ENCODE measurements at places on chromosomes 7 and 10. TPM values are rescaled to one million over a fixed set of nuclear protein-coding genes. Genes with fewer than 3 reads are reported as not detected.

DNA sequence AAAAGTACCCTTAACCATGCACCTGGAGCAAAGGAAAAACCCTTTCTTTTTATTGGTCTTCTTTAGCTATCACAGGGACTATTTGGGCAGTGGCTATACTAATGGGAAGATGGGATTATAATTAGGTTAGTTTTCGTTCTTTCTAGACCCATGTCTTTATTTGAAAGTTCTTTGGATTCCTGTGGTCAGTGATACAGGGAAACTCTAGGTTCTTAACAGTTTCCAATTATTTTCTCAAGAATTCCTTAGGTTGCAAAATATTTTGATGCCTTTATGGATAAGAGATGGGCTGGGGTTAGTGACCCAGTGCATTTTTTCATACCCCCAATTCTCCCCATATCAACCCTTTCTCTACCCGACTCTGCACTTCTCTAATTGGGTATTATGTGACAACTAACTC is 49.0 kb downstream of the ADD3 start:
- no peak for DNase-seq

DNA sequence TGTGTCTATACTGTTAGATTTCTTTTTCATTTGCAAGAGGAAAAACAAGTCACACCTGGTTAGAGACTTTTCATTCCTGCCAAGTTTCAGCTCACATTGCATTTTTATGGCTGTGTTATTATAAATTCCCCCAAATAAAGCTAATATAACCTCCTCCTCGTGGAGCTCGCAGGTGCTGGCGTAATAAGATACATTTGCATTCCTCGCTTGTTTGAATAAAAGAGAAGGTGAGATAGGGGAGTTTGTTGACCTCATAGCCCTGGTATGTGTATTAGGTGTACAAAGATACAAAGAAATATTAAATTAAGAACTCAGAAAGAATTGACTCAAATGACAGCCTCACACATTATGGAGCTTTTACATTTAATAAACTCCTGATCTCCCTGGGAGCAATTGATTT is 257.7 kb upstream of the SP8 start:
- DNase-seq: peak; percentile 56

- no peak for DNase-seq
These were observed 259.7 kb downstream of the PAXIP1 start for GRCh38 chr7:154743206-154743605.

GRCh38 chr10:112977426-112977898 is 27.4 kb downstream of the TCF7L2 start:
- DNase-seq: no peak

GRCh38 chr10:121339114-121339513 is 259.1 kb downstream of the FGFR2 start:
- DNase-seq: no peak

- DNase-seq: peak; percentile 21
These were observed 129.2 kb upstream of the NRBF2 start for GRCh38 chr10:63003816-63004453.

- no peak for DNase-seq
These were observed 268.5 kb upstream of the NPSR1 start for GRCh38 chr7:34389332-34390078.

DNA sequence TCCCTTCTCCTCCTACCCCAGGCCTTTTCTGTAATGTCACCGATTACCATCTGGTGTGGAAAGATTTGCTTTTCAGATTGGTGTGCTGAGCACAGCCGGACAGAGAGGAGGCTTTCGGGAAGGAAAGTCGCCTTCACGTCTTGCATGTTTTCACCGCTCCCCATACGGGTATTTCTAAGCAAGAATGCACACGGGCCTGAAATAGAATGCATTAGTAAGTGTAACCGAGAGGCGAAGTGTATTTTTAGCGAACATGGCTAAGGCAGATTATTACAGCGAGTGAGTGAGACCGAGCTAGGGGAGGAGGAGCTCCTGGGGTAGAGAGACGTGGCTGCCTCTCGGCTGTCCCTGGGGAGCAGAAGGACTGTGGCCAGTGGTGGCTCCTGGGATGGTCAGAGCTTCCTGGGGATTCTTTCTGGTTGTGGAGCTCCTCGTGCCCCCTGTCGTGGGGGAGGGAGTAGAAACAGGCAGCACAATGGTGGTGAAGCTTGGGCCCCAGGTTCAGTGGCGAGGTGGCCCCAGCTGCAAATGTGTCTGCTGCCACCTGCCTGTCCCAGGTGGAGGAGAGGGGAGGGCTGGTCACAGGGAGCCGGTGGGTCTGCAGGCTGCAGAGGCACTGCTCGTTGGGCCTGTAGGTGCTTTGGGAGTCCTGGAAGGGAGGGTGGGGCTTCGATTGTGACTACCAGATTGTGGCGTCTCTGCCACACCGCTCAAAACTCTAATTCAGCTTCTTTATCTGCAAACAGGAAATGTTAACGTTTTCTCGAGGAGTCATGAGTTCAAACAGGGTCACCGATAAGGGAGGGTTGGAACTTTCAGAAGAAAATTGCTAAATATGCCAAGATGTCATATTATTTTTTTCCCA is 135.8 kb downstream of the CAMK1D start:
- no peak for DNase-seq

DNA sequence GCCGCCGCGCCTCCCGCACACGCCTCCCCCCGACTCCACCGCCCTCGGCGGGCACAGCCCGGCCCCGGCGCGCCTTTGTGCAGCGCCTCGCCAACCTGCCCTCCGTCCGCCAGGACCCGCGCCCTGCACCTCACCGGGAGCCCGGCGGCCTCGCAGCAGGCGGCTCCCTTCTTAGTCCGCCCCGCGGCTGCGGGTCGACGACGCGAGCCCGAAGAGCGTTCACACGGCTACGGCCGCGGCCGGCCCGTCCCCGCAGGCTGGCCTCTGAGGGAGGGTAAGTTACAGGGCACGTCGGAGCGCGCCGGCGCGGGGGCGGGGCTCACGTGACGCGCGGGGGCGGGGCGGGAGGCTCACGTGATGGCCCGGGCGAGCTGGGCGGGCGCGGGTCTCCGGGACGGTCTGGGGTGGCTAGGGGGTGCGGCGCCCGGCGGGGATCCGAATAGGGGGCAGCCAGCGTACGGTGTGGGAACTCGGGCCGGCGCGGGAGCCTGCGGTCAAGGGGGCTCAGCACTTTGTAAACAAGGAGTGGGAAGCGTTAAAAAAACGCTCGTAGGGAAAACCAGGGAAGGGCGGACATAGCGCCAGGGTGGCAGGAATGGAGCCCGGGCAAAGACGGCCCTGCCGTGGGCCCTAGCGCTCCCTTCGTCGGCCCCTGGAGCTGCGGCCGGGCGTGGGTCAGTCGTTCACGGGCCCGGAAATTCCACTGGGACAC is at the start of gene ARHGAP12:
ARHGAP12 (minus strand) TSS at position 283 of the 712 bp plus-strand sequence. CDS start 19,976 bp downstream, outside the sequence.
- peak; percentile 44 for DNase-seq

DNA sequence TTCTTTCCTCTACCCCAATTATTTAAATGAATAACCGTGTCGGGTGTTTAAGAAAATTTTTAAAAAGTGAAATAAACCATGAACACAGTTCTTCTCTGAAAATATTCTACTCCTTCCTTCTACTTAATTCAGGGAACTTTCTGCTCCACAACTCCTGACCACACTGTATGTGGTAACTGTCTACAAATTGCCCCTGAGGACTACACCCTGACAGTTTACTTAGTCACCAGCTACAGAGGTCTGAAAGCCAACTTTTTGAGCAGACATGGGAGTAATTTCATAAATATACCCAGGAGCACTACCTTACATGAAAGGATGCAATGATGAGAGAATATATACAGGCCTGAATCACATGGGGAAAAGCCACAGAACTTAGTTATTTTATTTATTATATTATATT is 523.2 kb upstream of the SORCS1 start:
- DNase-seq: peak; percentile 43

GRCh38 chr7:2687881-2688318 is at the start of gene AMZ1:
AMZ1 (plus strand) TSS chr7:2688202; CDS start chr7:2700452, 12,250 bp downstream.
- DNase-seq: no peak

DNA sequence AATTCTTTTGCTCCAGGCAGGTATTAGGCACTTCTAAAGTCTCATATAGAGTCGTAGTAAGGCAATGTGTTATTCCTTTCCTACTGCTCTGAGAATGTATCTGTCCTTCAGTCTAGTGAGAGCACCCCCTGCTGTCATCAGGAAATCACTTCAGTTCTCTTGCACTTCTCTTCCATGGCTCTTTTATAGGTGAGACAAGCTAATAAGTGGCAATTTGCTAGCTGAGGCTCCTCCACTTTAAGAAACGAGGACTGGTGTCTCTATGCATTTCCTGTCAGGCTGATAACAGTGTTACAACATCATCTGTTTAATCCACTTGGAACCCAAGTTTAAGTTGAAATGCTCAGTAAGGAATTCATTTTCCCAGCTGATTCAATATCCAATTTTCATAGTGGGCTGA is 350.6 kb downstream of the TFEC start:
- peak; percentile 64 for DNase-seq

DNA sequence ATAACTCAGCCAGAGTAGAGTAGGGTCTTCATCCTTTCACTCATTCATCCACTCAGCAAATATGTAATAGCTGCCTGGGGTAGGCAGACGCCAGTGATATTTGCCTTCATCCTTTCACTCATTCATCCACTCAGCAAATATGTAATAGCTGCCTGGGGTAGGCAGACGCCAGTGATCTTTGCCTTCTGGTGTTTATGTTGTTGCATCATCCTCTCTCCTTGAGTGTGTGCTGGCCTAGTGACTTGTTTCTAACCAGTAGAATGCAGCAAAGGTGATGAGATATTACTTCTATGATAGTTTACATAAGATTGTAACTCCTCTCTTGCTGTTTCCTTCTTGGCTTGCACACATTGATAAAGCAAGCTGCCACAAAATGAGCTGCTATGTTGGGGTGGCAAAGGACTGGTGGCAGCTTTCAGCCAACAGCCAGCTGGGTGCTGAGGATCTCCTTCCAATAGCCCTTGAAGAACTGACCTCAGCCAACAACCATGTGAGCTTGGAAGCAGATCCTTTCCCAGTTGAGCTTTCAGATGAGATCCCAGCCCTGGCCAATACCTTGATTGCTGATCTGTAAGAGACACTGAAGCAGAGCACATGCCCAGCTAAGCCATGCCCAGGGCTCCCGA is 23.2 kb upstream of the MTPN start:
- DNase-seq: peak; percentile 31

- no peak for DNase-seq
These were observed 36.5 kb downstream of the ATAD1 start for GRCh38 chr10:87781545-87781944.

DNA sequence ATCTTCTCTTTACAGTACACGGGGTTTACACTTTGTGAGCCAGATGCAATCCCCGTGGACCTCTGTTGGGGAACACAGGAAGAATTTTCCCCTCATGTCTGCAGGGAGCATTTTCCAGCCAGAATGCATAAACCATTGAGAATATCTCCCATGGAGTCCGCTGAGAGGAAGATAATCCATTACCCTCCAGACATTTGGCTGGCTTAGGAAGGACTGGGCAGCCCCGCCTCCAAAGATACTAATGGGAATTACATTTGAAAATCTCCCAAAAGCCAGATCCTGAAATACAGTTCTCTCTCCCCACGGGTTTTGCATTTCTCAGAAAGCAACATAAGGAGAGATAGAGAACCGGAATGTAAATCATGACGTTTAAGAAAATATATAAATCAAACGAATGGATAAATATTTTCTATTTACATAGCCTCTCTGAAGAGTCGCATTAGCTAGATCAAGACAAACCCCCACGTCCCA is 53.5 kb downstream of the TRIL start:
- peak; percentile 10 for DNase-seq

DNA sequence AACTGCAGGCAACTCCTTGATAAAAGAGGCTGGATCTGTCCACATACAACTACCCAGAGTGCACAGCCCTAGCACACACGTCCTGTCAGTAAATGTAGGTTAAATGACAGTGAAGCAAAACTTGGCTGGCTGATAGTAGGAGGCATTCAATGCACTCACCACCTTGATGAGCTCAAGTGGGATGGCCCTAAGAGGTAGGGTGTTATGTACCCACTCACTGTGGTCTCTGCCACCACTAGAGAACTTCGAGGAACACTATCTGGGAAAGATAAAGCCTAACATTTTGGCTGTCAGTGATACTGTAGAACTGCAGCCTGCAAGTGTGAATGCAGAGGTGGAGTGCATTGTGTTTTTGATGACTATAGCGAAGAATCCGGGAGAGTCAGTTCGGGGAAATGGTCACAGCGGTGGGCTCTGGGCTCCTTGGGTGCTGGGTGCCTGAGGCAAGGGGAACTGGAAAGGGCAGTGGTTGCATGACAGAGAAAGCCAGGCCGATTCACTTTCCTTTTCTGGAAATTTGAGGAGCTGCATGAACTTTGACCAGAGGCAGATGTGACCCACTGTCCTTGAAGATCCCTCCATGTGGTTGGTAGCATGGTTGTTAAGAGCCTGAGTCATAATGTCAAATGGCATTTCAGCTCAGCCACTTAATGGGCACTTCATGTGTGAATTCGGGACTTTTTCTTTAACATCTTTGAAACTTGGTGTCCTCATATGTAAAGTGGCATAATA is 93.1 kb upstream of the ZPBP start:
- no peak for DNase-seq

GRCh38 chr7:81790120-81790500 is 20.3 kb upstream of the HGF start:
- no peak for DNase-seq

DNA sequence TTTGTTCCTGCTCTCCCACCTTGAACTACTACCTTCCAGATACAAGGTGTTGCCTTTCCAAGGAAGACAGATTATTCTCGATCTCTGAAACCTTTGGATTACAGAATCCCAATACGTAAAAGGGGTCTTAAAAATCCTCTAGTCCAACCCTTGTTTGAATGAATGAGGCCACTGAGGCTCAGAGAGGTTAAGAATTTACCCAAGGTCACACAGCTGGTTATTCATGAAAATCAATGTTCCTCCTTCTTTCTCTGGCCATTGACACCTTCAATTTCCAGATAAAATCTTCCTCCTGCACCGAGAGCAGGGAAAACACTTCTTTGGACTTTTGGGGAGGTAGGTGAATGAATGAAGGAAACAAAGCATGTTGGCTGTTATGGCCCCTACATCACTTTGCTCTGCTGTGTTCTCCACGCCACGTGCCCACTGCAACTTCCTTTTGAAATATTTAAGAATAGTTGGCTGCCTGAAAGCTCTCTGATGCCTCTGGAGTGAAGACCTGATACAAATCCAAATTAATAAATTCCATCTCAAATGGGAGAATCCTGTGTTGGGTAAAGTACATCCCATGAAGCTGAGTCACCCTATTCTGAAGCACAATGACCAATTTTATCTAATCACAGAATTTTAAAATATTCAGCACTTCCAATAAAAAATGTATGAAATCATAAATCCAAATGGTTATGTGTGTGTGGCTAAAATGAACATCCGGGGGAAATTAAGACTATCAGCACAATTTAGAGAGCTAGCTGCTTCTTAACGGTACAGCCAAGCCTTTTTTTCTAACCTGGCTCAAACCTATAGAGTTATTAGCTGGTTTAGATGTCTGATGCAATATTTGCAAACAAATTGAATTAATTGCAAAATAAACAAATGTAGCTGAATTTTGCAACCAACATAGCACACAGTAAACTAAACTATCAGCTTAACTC is 7.3 kb downstream of the SVIL start:
- DNase-seq: peak; percentile 41

- DNase-seq: no peak
These were observed 144.0 kb upstream of the RET start for GRCh38 chr10:42932735-42933447.

GRCh38 chr7:50648076-50648475 is 82.9 kb upstream of the DDC start:
- no peak for DNase-seq

The EIF5AL1 gene
- 0.26 TPM for total RNA-seq

The LIPF gene
- total RNA-seq: not detected

The MXI1 gene
- total RNA-seq: 48.7 TPM

The STEAP2 gene
- 3.9 TPM for total RNA-seq
